Dermis microvascular lymphatic vessel endothelial cell (primary cell): ENCODE measurements at places on chromosomes 2 and 18.

DNA sequence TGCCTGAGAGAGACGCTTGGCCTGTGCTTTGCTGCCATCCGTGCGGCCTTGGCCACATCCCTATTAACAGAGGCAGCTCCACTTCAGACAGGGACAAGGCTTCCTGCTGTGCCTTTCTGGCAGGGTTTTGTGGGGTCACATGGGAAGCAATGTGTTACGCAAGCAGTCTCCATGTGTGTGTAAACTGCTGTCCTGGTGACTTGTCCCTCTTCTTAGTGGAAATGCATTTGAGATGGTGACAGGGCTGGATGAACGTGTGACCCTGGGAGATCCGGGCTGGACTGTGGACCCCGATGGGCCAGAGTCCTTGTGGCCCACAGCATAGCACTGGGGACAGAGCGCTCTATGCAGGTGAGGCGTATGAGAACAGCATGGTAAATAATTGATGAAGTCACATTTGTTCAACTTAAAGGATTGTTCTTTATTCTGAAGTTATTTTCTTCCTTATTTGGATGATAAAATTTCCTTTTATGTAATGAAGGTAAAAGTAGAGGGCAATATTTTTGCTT, 23.2 kb downstream of the ASB1 start:
- no peak for DNase-seq

DNA sequence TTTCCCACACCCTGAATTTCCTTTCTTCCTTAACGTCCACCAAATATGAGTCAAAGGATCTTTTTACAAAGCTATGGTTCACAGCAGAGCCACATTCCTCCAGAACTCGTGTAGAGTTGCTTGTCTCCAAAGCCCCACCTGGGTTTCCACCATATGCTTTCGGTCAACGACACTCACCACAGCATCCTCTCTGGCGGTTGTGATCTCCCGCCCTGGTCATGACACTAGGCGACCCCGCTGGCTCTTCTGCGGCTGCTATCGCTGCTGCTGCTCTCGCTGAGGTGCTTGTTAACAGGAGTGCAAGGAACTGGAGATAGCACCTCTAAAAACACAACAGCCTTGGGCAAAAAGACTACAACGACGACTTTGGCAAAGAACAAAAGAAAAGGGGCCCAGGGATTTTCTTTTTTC, 340 bp downstream of the SLC40A1 start:
- no peak for DNase-seq

DNA sequence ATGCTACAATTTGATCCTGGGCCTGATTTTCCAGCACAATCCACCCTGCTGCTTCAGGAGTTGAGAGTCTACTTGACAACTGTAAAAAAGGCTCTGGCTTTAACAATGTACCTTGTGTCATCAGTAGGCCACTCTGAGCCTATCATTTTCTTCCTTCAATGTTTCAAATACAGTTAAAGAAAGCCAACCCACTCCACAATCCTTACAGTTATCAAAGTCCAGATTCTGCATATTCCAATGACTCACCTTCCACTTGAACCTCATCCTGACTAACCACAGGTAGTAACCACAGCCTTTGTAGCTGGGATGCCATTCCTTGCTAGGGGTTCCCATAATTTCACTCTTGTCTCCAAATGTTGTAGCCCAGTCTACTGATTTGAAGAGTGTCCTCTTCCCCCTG, 35.5 kb upstream of the AQP4 start:
- no peak for DNase-seq

DNA sequence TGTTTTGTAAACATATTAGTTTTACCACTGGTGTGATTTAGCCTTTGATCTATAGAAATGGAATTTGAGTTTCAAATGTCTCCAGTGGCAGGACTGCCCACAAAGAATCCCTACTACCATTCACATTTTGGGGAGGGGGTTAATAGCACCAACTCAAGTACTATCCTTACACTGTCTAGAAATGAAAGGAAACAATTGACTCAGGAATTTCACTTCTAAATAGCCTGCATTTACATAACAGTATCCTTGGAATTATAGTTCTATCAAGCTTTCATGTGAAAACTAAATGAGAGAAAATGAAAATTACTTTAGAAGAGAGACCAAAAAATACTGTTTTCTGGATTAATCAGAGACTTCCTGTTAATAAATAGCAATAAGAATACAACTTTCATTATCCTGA, 7.5 kb upstream of the CCDC93 start:
- DNase-seq = no peak

- DNase-seq = no peak
Measured at GRCh38 chr2:108924580-108925251, 64.3 kb downstream of the EDAR start.

DNA sequence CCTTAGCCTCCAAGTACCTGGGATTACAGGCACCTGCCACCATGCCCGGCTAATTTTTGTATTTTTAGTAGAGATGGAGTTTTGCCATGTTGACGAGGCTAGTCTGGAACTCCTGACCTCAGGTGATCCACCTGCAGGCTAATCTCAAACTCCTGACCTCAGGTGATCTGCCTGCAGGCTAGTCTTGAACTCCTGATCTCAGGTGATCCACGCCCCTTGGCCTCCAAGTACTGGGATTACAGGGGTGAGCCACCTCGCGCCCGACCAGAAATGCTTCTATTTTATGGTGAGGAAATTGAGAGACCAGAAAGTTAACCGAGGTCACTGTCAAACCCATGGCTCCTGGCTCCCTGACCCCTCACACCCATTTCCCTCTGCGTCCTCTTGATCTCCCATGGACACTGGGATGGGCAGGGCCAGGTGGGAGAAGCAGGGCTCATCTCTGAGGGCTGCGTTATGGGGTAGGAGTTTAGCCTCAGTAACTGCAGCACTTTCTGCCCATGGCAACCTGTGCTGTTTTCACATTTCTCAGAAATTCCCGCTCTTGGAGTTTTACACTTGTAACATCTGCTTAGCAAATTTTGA, 210.0 kb downstream of the AGAP1 start:
- no peak for DNase-seq
